NCI-H1694 (cell line): ENCODE measurements at places on chromosomes 3 and 15.

GRCh38 chr3:193780397-193780796 lies 187.4 kb downstream of the OPA1 start:
- no peak for DNase-seq

GRCh38 chr3:43390255-43390588 lies 103.9 kb downstream of the SNRK start:
- DNase-seq: no peak

- DNase-seq: no peak
Measured at GRCh38 chr3:15703346-15703745, 94.4 kb downstream of the ANKRD28 start.

DNA sequence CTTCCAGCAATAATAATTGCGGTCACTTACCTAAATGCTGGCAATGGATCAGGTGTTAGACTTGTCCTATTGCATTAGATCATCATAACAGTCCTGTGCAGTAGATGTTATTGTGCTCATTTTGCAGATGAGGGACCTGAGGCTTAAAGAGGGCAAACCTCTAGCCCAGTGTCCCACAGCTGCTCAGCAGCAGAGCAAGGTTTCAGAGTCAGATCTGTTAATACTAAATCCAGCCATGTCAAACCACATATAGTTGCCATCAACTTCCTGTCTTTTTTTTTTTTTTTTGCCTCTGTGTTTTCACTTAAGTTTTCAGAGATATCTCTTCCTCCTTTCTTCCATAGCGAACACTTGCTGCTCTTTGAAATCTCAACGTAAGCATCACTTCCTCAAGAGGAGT lies 12.1 kb downstream of the FEZF2 start:
- DNase-seq: no peak

GRCh38 chr3:100869787-100870186 lies 123.4 kb downstream of the ABI3BP start:
- DNase-seq: no peak

GRCh38 chr3:169303660-169304059 lies 359.9 kb downstream of the MECOM start:
- DNase-seq: no peak
